Cerebellar nuclear complex (tissue), 1 donor: ENCODE measurements at places on chromosomes 11 and 22.

DNA sequence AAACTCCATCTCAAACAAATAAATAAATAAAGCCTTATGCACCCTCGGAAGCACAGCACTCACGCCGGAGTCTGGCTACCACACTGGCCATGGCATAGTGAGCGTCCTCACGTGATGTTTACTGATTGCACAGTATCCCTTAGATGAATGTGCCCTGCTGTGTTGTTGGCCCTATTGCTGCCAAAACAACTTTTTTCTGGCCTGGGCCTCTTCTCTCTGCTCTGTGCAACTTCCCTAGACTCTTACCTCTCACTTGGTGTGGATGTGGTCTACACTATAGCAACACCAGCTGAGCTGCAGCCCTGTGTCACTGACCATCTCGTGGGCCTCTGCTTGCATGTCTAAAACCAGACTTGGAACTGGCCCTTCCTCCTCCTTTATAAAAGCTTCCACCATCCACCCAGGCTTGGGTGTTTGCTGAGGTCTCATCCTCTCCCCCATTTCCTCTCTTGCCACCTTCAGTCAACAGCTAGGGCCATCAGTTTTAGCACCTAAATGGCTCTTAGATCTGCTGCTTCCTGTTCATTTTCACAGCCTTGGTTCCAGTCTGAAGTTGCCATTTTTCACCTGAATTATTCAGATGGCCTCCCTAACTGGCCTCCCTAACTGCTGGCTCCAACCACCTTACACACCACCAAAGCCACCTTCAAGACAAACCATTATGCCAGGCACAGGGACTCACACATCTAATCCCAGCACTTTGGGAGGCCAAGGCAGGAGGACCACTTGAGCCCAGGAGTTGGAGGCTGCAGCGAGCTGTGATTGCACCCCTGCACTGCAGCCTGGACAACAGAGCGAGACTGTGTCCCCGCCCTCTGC lies 9.2 kb downstream of the ZNF74 start:
- DNase-seq: no peak

DNA sequence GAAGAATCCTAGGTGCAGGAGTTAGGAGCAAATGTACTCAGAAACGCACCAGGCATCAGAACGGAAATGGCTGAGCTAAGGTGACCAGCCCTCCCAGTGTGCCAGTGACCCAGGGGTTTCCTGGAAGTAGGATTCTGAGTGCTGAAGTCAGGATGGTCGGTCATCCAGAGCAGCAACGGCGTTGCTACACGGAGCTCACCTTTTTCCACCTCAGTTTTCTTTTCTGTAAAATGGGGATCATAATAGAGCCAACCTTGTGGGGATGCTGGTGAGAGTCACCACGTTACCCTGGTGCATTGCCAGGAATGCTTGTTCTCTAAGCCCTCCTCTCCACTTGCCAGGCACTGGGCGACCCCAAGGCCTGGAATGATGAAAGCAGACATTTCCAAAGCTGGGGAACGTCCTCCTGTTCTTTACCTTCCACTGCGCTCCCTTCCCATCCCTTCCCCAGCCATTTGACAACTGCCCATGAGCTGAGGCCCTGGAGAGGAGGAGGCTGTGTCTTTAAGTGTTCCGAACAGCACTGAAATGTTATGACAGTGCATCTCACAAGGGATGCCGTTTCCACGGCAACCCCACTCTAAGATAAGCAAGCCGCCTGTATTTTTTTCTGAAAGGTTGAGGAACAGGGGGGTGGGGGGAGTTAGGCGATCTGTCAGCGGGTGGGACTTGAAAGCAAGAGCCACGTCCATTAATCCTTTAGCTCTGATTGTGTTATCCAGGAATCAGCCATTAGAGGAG lies 66.8 kb downstream of the TSPAN18 start:
- DNase-seq: no peak

DNA sequence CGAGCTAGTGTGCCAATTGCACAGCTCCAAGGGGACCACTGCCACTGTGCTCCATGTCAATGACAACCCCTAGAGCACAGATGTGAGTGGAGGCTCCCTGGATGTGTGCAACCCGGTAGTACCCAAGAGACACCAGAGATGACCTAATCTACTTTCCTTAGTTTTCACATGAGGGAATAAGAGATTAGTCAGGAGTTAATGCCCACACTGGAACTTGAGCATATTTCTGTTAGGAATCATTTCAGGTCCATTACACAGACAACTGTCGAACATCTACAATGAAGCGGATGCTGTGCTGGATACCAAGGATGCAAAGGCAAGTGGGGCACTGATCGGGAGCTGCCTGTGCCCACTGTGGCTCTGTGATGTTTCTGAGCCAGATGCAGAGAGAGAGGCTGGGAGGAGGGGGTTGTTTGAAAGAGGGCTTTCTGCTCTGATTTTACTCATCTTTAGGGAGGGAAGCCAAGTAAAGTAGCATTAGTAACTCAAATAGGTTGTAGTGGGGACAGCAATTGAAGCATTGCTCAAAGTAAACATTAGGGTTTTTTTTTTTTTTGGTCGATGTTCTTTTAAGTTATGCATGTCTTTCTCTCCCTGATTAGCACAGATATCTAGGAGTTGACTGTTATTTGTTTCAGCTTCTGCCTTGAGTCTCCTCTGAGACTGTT lies 82.5 kb upstream of the SORL1-AS1 start:
- DNase-seq: no peak

DNA sequence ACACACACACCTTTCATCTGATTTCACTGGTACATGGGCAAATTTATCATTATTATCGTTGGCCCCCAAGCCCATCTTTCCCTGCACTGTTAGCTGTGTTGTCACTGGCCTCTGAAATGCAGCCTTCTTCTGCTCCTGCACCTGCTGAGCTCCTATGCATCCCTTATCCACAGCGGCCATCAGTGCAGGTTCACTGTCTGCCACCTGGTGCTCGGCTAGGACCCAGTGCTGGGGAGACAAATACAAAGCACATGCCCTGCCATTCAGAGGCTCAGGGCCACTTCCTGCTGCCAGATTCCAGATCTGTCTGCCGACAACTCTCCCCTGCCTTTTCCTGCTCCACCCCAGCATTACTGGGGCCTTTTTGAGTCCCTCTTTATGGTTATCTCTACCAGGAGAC lies 1205.4 kb downstream of the TBC1D22A start:
- no peak for DNase-seq

DNA sequence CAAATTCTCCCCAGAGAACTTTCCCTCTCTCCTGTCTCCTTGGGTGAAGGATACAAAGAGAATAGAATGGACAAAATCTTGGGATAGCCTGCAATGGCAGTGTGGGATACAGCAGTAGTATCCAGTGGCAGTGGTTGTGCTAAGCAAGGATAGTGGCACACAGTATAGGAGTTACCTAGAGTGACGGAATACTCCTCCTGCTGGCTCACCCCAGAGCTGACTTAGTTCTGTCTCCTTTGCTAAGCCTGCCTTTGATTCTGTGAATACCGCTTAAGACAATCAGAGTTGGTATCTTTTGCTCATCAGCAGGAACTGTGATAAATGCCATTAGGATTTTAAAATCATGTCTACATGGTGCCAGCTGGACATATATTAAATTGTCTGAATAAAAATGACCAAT lies 404.3 kb downstream of the JRKL start:
- DNase-seq: no peak

DNA sequence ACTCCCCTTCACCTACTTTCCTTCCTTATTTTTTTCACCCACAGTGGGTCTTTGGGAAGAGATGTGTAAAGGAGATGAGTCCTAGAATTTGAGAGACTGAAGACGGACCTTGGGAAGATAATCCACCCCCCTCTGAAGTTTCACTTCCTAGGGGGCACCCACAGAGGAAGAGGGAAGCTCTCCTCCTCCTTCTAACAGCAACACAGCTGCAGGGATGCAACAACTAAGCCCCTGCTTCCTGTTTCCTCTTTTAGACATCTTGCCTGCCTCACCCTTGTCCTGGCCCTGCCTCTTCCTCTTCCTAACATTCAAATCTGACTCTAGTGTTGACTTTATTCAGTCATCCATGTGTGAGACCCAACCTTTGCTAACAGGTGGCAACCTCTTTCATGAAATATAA lies 424.6 kb downstream of the BUD13 start:
- no peak for DNase-seq

DNA sequence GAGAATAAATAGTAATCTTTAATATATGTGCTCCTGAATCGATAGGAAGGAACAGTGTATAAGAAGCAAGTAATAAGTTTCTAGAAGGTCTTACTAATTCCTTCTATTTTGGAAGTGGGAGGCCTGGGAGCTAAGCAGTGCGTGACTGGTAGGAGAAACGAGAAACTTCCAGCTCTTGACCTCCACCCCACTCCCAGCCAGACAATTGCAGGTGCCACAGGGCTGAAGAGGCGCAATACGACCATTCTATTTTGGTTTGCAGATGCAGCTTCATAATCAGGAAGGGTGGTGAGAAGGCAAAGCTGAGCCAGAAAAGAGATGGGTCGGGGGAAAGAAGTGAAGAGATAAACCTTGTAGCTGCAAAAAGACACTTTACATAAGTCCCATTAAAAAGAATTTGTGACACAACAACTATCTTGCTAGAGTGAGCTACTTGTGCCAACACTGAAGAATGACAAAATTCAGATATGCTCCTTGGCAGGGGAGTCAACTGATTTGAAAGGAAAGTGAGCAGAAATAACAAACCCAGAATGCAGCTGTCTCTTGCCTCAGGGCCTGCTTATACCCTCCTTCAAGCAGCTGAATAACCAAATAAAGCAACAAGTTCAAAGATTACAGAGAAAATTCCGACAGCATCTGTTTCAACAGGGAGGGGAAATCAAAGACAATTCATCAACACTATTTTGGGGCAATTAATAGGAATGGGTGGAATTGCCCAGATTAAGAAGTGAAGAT lies 35.1 kb downstream of the GRIA4 start:
- no peak for DNase-seq

- DNase-seq: no peak
These were observed 13.2 kb downstream of the OOSP3 start for GRCh38 chr11:59891781-59892181.

GRCh38 chr11:67542971-67543370 lies 19.7 kb upstream of the CABP2 start:
- no peak for DNase-seq

DNA sequence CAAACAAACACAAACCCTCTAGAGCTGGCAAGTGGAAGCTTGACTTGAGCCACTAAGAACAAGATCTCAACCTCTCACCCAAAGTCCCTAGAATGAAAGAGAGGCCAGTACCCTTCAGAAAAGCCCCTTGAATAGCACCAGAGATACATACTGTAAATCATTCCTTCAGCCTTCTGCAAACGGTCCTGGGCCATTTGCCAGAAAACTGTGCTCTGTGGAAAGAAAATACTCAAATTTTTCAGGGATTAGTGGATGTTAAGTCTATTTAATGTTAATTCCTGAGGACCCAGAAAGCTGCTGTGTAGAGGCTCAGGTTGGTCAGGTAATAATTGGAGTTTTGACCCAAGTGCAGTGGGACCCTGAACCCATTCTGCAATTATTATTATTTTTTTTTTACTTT lies 16.9 kb downstream of the SERPINH1 start:
- DNase-seq: no peak

- no peak for DNase-seq
These were observed 3.4 kb downstream of the TENM4 start for GRCh38 chr11:79437278-79437980.

DNA sequence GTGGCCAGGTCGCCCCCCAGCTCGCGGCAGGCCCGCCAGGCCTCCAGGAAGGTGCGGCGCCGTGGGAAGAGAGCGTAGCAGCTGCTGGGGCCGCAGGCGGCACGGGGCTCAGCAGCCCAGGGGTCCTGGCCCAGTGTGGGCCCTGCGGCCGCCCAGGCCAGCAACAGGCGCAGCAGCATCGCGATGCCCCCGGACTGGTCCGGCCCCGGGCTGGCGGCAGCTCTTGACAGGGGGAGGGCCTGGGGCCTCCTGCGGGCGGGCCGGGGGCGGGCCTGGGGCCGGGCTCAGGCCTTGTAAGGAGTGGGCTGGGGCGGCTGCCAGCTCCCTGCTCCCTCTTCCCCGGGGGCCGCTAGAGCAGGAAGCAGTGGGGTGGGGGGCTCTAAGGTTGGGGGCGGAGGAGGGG lies at the start of gene CD248:
CD248 (minus strand) TSS at position 196 of the 403 bp plus-strand sequence; CDS start at position 179, 17 bp downstream.
- DNase-seq: no peak

GRCh38 chr11:34364102-34364501 lies 6.3 kb upstream of the ABTB2 start:
- DNase-seq: no peak

DNA sequence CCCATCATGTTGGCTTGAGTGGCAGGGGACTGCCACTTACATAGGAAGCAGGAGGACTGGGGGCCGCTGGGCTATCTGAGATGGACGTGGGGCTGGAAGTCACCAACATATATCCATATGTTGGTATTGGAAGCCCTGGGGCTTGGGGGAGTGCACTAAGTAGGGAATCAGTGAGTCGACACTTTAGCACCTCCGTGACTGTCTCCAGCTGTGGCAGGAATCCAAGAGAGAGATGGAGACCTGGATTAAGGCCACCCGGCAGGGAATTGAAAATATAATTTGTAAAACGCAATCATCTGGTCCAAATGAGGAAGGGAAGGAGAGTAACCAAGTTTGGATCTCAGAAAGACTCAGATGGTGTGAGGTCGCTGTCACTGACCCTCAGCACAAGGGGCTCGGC lies 68.4 kb downstream of the ELFN2 start:
- DNase-seq: no peak
